Bladder microvascular endothelial cell (primary cell): ENCODE measurements at places on chromosomes 12 and 14. TPM values are rescaled to one million over a fixed set of nuclear protein-coding genes. Genes with fewer than 3 reads are reported as not detected.

Gene RPL36AL
- total RNA-seq = 324 and 335 TPM in 2 replicates

Gene CCDC38
- total RNA-seq = under 0.01 TPM in 1 of 2 replicates, not detected in the other

Gene CLEC6A
- not detected in 2 replicates for total RNA-seq

Gene BCL2L14
- total RNA-seq = not detected in 2 replicates

Gene CLEC2B
- total RNA-seq = 64.6 and 79.8 TPM in 2 replicates

Gene C14orf132
- 3.2 and 4.5 TPM in 2 replicates for total RNA-seq

Gene PCED1B
- total RNA-seq = 0.06 and 0.32 TPM in 2 replicates

Gene RHOJ
- total RNA-seq = 58.1 and 312 TPM in 2 replicates

Gene PLD4
- not detected in 2 replicates for total RNA-seq

Gene TMEM233
- 0.16 and 0.38 TPM in 2 replicates for total RNA-seq

Gene CNTN1
- total RNA-seq = not detected in 2 replicates

Gene IGF1
- 0.57 and 0.65 TPM in 2 replicates for total RNA-seq

Gene KRT75
- total RNA-seq = not detected in 2 replicates

Gene SIX6
- total RNA-seq = not detected in 2 replicates

Gene ERBB3
- total RNA-seq = 0.63 TPM in 1 of 2 replicates, not detected in the other

Gene TMPRSS12
- not detected in 2 replicates for total RNA-seq

Gene SLC5A8
- not detected in 2 replicates for total RNA-seq

Gene CCDC177
- total RNA-seq = not detected in 2 replicates

Gene MAGOHB
- 9.9 and 30.7 TPM in 2 replicates for total RNA-seq

Gene SLC6A15
- total RNA-seq = 1.1 and 45.9 TPM in 2 replicates
